ENCODE measurements at places on chromosomes 13 and 19. TPM values are rescaled to one million over a fixed set of nuclear protein-coding genes. Genes with fewer than 3 reads are reported as not detected.
A peak's percentile ranks its signal among the peaks of the same experiment; 100 is the strongest.

Gene ANKLE1
- 18.4 TPM for total RNA-seq

Gene PRDX2
- total RNA-seq, result 251 TPM

DNA sequence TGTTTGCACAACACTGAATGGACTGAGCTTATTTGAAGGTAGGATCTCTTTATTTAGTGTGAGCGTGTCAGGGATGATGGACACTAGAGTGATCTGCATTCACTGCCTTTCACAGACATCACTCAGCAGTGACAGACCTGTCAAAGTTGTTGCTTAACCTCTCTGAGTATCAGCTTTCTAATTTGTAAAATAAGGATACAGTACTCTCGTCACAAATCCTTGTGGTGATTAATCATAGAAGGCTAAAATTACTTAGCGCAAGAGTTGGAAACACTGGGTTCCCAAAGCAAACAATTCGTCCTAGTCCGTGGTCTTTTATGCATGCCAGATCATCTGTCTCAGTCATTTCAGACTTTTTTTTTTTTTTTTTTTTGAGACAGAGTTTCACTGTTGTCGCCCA, 16.6 kb downstream of the CARD8 start:
- H3K4me1 ChIP-seq, result peaks cover 31% of the 10 kb centered on the region
- H3K36me3 ChIP-seq, result peaks cover 55% of the 10 kb centered on the region
- H3K4me3 ChIP-seq, result no peak overlapping the region
- no peaks in the 10 kb centered on the region for H3K27me3 ChIP-seq
- DNase-seq, result no peak

GRCh38 chr19:20080656-20081055, 2.9 kb downstream of the ZNF90 start:
- no peak overlapping the region for H3K4me3 ChIP-seq
- no peak for DNase-seq
- H3K27ac ChIP-seq, result no peak overlapping the region
- H3K4me1 ChIP-seq, result peaks cover 10% of the 10 kb centered on the region
- H3K36me3 ChIP-seq, result peaks cover 49% of the 10 kb centered on the region
- no peaks in the 10 kb centered on the region for H3K27me3 ChIP-seq

DNA sequence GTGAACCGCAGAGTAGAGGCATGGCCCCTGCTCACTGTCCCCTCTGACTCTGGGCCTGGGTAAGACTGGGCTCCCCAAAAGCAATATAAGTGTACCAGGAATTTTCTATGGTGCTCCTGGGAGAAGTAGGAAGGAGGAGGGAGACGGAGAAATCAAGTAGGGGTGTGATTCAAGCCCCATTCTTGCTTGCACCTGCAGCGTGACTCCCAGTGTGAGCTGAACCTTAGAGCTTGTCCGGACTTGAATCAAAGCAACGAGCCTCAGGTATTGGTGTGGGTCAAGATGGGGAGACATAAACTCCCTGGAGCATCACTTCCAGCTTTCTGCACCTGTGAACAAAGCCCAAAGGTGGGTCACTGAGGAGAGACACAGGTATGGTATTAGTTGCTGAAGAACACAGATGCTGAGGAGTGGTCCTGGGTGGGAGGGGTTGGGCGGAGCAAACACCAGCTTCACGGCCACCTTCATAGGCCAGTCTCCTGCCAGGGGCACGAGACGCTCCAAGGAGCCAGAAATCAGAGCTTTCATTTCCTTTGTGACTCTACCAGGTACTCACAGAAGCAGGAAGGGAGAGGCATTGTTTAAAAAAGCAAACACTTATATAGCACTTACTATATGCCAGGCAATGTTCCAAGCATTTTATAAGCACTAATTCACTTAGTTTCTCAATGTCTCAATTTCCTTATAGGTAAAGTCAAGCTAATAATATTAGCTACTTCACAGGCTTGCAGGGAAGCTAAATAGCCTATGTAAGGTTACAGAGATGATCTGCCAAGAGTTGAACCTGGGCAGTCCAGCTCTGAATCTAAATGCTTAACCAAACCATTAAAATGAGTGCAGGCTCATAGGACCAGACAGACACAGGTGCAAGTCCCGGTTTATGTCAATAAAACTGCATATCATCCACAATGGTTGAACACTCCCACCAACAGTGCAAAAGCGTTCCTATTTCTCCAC, 775.3 kb downstream of the UQCRFS1 start:
- H3K4me1 ChIP-seq, result peaks cover 4% of the 10 kb centered on the region
- H3K27ac ChIP-seq, result no peak overlapping the region
- H3K36me3 ChIP-seq, result no peaks in the 10 kb centered on the region
- no peak for DNase-seq
- H3K4me3 ChIP-seq, result no peak overlapping the region

GRCh38 chr19:43474986-43475705, 9.7 kb upstream of the LYPD3 start:
- H3K27me3 ChIP-seq, result no peaks in the 10 kb centered on the region
- peaks cover 30% of the 10 kb centered on the region for H3K4me1 ChIP-seq
- peak; percentile 95 for DNase-seq
- H3K27ac ChIP-seq, result peak overlapping the region; percentile 86
- H3K4me3 ChIP-seq, result peak overlapping the region; percentile 75

GRCh38 chr13:106183410-106184065, 351.9 kb downstream of the EFNB2 start:
- H3K27ac ChIP-seq, result no peak overlapping the region
- DNase-seq, result no peak
- H3K27me3 ChIP-seq, result no peaks in the 10 kb centered on the region
- H3K4me1 ChIP-seq, result no peaks in the 10 kb centered on the region
- no peaks in the 10 kb centered on the region for H3K36me3 ChIP-seq

- no peak for DNase-seq
- H3K4me3 ChIP-seq, result no peak overlapping the region
- no peaks in the 10 kb centered on the region for H3K27me3 ChIP-seq
- peaks cover 15% of the 10 kb centered on the region for H3K4me1 ChIP-seq
- H3K36me3 ChIP-seq, result peaks cover 33% of the 10 kb centered on the region
- H3K27ac ChIP-seq, result peak overlapping the region; percentile 79
Observed at GRCh38 chr19:1057176-1057855, 9.7 kb upstream of the ARHGAP45 start.

DNA sequence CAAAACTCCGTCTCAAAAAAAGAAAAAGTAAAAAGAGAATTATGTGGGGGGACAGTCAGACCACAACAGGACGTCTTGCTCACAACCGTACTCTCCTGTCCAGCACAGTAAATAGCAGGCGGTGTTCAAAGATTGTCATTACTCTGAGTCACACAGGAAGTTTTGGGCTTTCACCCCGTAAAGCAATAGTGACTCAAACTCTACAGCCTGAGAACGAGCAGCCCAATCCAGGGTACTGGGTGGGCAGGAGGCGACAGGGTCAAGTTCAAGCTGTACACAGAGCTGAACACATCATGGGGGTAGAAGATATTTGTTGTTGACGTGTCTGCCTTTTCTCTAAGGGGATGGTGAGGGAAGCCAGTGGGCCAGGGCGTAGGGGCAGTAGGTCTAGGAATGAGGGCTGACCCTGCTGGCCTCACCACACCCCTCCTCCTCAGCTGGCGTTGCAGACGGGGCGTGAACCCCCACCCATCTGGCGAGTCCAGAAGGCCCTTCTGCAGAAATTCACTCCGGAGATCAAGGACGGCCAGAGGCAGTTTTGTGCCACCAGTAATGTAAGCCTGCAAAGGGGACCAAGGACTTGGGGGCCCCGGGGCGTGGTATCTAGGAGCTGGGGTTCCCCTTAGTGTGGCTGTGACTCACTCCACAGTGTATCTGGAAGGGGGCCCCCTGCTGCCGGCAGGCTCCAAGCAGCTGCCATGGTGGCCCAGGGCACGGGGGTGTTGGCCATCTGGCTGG, 23.3 kb downstream of the PRR12 start:
- H3K4me1 ChIP-seq, result peaks cover 22% of the 10 kb centered on the region
- H3K27ac ChIP-seq, result peak overlapping the region; percentile 92
- H3K27me3 ChIP-seq, result no peaks in the 10 kb centered on the region
- no peak overlapping the region for H3K4me3 ChIP-seq
- H3K36me3 ChIP-seq, result peaks cover 42% of the 10 kb centered on the region
